NCI-H1105 (cell line): ENCODE measurements at places on chromosomes 4 and X.

- no peak for DNase-seq
Measured at GRCh38 chr4:100574607-100575006, 56.8 kb upstream of the EMCN start.

- DNase-seq = no peak
Measured at GRCh38 chr4:182010876-182011275, 232.3 kb upstream of the TENM3 start.

GRCh38 chrX:136658151-136658550 is 10.2 kb downstream of the CD40LG start:
- DNase-seq = no peak

DNA sequence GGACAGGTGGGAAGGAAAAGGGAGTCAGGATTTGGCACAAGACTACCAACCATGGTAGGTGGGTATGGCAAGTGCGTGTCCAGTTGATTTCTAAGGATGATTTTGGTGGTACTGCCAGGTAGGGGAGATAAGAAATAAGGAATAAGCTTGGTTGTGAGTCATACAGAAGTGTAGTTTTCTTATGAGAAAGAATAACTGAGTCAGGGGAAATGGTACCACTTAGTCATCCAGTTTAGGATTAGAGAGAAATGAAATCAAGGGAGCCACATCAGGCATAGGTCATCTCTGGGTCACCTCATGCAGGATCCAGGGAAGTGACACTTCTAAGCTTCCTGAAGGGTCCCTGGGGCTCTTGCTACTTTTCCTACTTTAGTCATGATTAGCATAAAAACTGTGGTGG is 107.1 kb upstream of the C1GALT1C1 start:
- DNase-seq = no peak
